Calu3 (cell line): ENCODE measurements at places on chromosomes 11 and 22.

GRCh38 chr22:31586137-31586920 lies 75.7 kb downstream of the PISD start:
- H3K4me1 ChIP-seq: no peaks in the 10 kb centered on the region
- DNase-seq: no peak
- H3K27ac ChIP-seq: no peak overlapping the region

DNA sequence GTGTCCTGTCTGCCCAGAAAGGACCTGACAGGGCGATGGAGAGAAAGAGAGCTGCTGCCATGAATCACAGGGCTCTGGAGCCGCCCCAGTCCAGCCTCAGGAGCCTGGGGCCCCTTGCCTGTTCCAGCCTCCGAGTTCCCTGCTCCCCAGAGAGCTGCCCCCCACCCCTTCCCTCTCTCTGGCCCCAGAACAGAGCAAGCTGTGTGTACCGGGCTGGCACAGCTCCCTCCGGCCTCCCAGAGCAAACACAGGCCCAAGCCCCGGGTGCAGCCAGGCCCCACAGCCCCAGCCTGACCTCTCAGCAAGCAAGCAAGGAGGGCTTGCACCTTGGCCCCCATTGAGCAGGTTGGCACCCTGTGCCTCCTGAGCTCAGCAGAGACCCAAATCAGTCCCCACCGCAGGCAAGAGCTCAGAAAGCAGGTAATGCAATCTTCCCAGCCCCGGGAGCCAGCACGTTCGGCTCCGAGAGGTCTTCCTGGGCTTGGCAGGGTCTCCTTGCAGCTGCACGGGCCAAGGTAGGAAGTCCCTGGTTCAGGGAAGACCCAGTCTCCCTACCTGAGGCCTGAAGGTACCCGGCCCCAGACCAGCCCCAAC lies 1.4 kb downstream of the PACSIN3 start:
- H3K36me3 ChIP-seq: peaks cover 24% of the 10 kb centered on the region
- no peak for DNase-seq
- H3K27ac ChIP-seq: no peak overlapping the region
- no peaks in the 10 kb centered on the region for H3K27me3 ChIP-seq
- peaks cover 9% of the 10 kb centered on the region for H3K4me1 ChIP-seq
- peak overlapping the region; percentile 81 for H3K4me3 ChIP-seq

DNA sequence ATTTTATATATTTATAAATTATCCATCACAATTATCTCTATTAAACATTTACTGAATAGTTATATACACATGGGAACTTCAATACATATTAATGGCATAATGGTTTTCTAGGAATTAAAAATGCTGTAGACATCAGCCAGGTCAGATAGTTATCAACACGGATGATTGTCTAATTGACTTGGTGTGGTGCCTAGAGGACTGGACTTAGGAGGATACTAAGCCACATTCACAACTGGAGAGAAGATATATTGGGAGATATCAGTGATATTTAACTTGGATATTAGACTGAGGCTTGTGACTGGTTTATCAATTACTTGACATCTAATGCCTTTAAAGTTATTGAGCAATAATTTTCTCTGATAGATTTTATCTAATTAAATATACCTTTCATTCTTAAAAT lies 794.5 kb upstream of the ANO3 start:
- no peaks in the 10 kb centered on the region for H3K27me3 ChIP-seq
- H3K36me3 ChIP-seq: no peaks in the 10 kb centered on the region
- no peaks in the 10 kb centered on the region for H3K4me1 ChIP-seq
- H3K4me3 ChIP-seq: no peak overlapping the region
- no peak overlapping the region for H3K27ac ChIP-seq
- no peak for DNase-seq

DNA sequence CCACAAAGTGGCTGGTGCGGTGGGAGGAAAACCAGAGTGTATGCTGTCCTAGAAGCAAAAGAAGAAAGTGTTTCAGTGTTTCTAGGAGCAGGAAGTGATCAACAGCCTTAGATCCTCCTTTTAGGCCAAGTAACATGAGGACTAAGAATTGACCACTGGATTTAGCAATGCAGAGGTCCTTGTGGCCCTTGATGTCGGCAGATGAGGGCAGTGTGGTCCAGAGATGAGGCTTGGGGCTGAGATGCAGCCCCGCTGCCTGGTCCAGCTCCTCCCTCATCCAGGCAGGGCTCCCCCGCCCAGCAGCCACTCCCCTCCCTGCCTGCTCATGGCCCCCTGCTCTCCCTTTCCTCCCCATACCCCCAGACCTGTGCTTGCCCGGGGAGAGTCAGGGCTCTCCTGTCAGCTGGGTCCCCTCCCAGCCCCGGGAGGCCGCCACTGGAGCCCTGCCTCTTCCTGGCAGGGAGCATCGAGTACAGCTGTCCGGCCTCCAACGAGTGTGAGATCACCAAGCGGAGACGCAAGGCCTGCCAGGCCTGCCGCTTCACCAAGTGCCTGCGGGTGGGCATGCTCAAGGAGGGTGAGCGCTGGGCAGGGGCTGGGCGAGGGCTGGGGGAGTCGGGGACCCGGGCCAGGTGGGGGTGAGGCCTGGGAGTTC lies 3.7 kb downstream of the TRMT112 start:
- H3K4me1 ChIP-seq: peaks cover 11% of the 10 kb centered on the region
- H3K27ac ChIP-seq: peak overlapping the region; percentile 28
- H3K36me3 ChIP-seq: peaks cover 72% of the 10 kb centered on the region
- no peak overlapping the region for H3K4me3 ChIP-seq
- no peak for DNase-seq

DNA sequence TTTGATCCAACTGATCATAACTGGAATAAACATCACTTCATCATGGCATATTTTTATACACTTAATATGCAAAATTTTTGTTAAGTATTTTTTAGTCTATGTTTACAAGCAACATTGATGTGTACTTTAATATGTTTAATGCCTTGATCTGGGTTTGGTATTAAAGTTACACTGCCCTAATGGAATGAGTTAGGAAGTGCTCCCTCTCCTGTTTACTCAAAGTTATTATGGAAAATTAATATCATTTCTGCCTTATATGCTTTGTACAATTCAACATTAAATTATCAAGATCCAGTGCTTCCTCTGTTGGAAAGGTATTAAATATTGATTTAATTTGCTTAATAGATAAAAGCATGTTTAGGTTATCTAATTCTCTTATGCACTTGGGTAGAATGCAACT lies 927.3 kb upstream of the RAG2 start:
- DNase-seq: no peak
- H3K27me3 ChIP-seq: no peaks in the 10 kb centered on the region
- no peak overlapping the region for H3K4me3 ChIP-seq
- no peaks in the 10 kb centered on the region for H3K36me3 ChIP-seq
- H3K27ac ChIP-seq: no peak overlapping the region
- H3K4me1 ChIP-seq: no peaks in the 10 kb centered on the region
